Activated naive CD8-positive, alpha-beta T cell treated with anti-CD3 and anti-CD28 coated beads, Interleukin-2, amount 50 U/mL, for 24 hours (primary cell): ENCODE measurements at places on chromosomes 12 and 14.
A peak's percentile ranks its signal among the peaks of the same experiment; 100 is the strongest.

- H3K4me1 ChIP-seq: no peaks in the 10 kb centered on the region
- no peak overlapping the region for H3K4me3 ChIP-seq
- no peak for DNase-seq
- H3K36me3 ChIP-seq: no peaks in the 10 kb centered on the region
These were observed 19.7 kb upstream of the SLC2A14 start for GRCh38 chr12:7892186-7892980.

- H3K27me3 ChIP-seq: no peaks in the 10 kb centered on the region
- no peak overlapping the region for H3K27ac ChIP-seq
- no peak for DNase-seq
- H3K4me1 ChIP-seq: peaks cover 14% of the 10 kb centered on the region
These were observed 5.8 kb downstream of the MON2 start for GRCh38 chr12:62472472-62472871.

GRCh38 chr12:114875313-114875712, 191.3 kb upstream of the TBX3 start:
- H3K4me1 ChIP-seq: no peaks in the 10 kb centered on the region
- H3K27me3 ChIP-seq: no peaks in the 10 kb centered on the region
- no peak overlapping the region for H3K27ac ChIP-seq
- no peaks in the 10 kb centered on the region for H3K36me3 ChIP-seq
- DNase-seq: no peak
- no peak overlapping the region for H3K4me3 ChIP-seq

- no peak overlapping the region for H3K4me3 ChIP-seq
- no peak for DNase-seq
- no peaks in the 10 kb centered on the region for H3K4me1 ChIP-seq
- peaks cover 14% of the 10 kb centered on the region for H3K27me3 ChIP-seq
- no peak overlapping the region for H3K27ac ChIP-seq
These were observed 69.5 kb downstream of the TMEM132C start for GRCh38 chr12:128336204-128337070.

DNA sequence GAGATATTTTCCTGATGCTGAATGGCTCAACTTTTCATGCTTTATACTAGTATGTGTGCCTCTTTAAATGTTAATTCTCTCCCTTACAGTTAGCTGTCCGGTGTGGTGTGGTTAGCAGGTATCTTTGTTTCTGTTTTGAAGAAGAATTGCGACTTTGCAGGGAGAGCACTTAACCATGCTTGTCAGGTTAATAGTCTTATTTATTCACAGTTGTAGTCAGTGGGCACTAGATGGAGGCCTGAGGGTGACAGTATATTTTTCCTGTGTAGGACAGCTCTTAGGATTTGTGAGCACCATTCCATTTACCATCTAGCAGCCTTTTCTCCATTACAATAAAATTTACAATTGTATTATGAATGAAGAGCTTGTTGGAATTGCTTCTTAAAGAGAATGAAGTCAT, 34.9 kb downstream of the PDE3A start:
- no peaks in the 10 kb centered on the region for H3K36me3 ChIP-seq
- no peaks in the 10 kb centered on the region for H3K27me3 ChIP-seq
- peaks cover 3% of the 10 kb centered on the region for H3K4me1 ChIP-seq
- no peak for DNase-seq
- no peak overlapping the region for H3K27ac ChIP-seq

DNA sequence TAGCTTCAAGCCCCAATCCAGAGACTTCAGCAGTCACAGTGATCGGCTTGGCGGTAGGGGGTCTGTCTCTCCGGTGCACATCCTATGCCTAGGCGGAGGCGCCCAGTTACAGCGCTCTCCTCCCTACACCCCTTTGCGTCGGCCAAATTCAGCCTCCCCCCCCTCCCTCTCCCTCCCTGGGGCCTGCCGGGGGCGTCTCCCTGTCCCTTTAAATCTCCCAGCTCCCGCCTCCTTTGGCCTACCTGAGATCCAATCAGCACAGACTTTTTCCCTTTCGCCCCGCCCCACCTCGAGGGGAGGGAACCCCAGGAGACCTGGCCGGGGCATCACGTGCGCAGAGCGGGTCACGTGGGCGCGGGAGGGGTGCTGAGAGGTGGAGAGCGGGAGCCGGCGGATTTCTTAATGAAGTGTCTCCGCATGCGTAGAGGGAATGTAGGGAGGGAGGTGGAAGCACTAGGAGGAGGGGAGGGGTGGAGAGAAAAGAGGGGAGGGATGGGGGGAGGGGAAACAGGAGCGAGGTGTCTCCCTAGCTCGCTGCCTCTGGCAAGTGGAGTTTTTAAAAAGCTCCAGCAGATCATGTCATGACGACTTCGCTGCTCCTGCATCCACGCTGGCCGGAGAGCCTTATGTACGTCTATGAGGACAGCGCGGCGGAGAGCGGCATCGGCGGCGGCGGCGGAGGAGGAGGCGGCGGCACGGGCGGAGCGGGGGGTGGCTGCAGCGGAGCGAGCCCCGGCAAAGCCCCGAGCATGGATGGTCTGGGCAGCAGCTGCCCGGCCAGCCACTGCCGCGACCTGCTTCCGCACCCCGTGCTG, at the start of gene HOXC13:
TSS of gene HOXC13 (plus strand) at position 506 of the 815 bp plus-strand sequence. CDS start at position 582, 76 bp downstream.
- H3K36me3 ChIP-seq: no peaks in the 10 kb centered on the region
- no peak within 1 kb of the TSS for H3K4me3 ChIP-seq
- peak; percentile 32 for DNase-seq
- peaks cover 7% of the 10 kb centered on the region for H3K4me1 ChIP-seq

- H3K36me3 ChIP-seq: peaks cover 18% of the 10 kb centered on the region
- H3K4me3 ChIP-seq: peak overlapping the region; percentile 69
- H3K27me3 ChIP-seq: no peaks in the 10 kb centered on the region
- H3K4me1 ChIP-seq: peaks cover 66% of the 10 kb centered on the region
These were observed 45.4 kb downstream of the KDM2B start for GRCh38 chr12:121535150-121536053.

- no peak overlapping the region for H3K4me3 ChIP-seq
- peaks cover 40% of the 10 kb centered on the region for H3K36me3 ChIP-seq
- DNase-seq: no peak
- H3K27ac ChIP-seq: no peak overlapping the region
These were observed 4.3 kb downstream of the TMEM106C start for GRCh38 chr12:47967461-47968321.

DNA sequence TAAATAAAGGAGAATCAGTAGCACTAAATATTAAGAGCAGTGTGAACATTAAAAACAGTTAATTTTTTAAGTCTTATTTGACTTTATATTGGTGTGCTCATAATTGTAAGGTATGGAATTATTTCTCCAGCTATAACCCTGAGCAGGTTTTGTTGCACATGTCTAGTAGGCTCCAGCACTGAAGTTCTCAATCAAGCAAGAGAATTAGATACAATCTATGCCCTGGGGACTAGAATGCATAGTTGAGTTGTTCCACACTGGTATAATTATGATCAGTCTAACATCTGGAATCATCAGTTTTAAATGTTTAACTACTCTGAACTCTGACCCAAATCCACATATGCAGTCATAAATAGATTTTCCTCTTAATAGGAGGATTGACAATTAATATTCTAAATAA, 257.8 kb upstream of the ARHGAP5 start:
- H3K27me3 ChIP-seq: no peaks in the 10 kb centered on the region
- DNase-seq: no peak
- no peaks in the 10 kb centered on the region for H3K4me1 ChIP-seq
- no peak overlapping the region for H3K4me3 ChIP-seq

- H3K27ac ChIP-seq: no peak overlapping the region
- H3K36me3 ChIP-seq: no peaks in the 10 kb centered on the region
- no peaks in the 10 kb centered on the region for H3K27me3 ChIP-seq
- DNase-seq: no peak
- H3K4me1 ChIP-seq: no peaks in the 10 kb centered on the region
- H3K4me3 ChIP-seq: no peak overlapping the region
These were observed 23.7 kb downstream of the CDC42BPB start for GRCh38 chr14:103033681-103034096.

DNA sequence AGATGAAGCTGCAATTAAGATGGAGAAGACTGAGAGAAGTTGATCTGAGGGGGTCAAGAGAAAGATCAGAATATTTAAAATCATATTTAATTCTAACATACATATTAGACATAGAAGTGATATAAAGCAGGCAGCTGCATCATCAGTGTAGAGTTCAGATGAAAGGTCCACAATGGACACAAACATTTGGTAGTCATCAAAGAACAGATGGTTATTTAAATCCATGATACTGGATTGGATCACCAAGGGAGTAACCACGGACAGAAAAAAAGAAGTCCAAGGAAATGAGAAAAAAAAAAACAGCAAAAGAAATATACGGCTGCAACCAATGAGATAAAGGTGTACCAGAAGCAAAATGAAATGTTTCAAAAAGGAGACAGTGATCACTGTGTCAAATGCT, 20.1 kb downstream of the NOVA1 start:
- H3K27me3 ChIP-seq: no peaks in the 10 kb centered on the region
- no peak overlapping the region for H3K4me3 ChIP-seq
- no peaks in the 10 kb centered on the region for H3K36me3 ChIP-seq
- H3K4me1 ChIP-seq: no peaks in the 10 kb centered on the region
- no peak for DNase-seq
- H3K27ac ChIP-seq: no peak overlapping the region

DNA sequence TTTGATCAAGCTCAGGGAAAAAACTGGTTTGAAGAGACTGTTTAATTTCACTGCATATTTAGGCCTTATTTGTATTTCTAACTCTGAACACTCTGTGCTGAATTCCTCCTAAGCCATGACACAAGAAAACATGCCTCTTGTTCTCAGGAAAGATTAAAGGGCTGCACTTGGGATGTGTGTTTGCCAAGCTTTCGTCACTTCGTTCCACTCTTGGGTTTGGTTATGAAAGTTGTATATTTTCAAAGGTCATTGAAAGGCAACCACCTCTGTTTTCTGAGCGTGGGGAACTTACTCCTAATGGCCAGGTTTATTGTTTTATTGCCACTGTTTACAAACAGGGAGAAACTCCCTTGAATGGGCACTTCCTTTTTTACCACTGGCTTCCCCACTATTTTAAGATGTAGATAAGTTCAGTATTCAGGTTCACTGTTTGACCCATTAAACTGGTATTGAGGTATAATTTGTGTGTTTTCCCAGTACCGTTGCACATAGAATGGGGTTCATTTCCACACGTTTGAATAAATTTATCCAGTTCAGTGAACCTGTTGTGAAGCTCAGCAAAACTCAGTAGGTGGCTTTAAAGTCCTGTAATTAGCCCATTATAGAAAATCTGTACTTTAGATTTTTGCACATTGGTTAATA, 65.3 kb downstream of the NKX2-1 start:
- peaks cover 7% of the 10 kb centered on the region for H3K27me3 ChIP-seq
- no peaks in the 10 kb centered on the region for H3K4me1 ChIP-seq
- no peak overlapping the region for H3K27ac ChIP-seq
- no peaks in the 10 kb centered on the region for H3K36me3 ChIP-seq

- peaks cover 21% of the 10 kb centered on the region for H3K4me1 ChIP-seq
- H3K27me3 ChIP-seq: peaks cover 68% of the 10 kb centered on the region
- no peak overlapping the region for H3K27ac ChIP-seq
- no peaks in the 10 kb centered on the region for H3K36me3 ChIP-seq
- H3K4me3 ChIP-seq: peak overlapping the region; percentile 69
These were observed 1.2 kb downstream of the KCNK13 start for GRCh38 chr14:90062822-90063539.

GRCh38 chr12:126067626-126068329, 1002.5 kb downstream of the AACS start:
- H3K27ac ChIP-seq: no peak overlapping the region
- DNase-seq: no peak
- H3K27me3 ChIP-seq: no peaks in the 10 kb centered on the region
- H3K4me1 ChIP-seq: no peaks in the 10 kb centered on the region

DNA sequence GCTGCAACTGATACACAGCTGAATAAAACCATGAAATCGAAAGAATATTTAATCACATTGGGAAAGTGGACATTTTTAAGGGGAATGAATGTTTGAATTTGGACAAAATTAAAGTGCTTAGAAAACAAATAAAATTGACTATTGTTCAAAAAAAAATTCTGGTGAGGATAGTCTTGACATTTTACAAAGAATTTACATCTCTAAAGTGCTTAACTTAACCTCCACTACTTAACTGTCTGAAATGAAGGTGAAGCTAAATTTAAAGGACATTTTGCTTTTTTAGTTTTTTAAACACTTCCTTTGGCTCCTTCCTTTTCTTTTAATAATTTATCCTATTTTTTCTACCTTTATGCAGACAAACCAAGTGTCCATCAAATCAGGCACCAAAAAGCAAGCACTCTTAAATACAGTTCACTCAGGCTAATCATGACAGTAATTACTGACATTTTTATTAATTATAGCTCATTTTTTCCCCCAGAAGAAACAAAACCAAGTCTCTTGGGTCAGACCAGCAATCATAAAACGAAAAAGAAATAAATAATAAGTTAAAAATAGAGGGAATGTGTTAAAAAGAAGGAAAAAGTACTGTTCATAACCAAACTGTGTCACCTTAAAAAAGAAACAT, 5.7 kb upstream of the CCND2 start:
- no peaks in the 10 kb centered on the region for H3K27me3 ChIP-seq
- H3K36me3 ChIP-seq: peaks cover 2% of the 10 kb centered on the region
- no peak for DNase-seq
- H3K4me3 ChIP-seq: peak overlapping the region; percentile 89

DNA sequence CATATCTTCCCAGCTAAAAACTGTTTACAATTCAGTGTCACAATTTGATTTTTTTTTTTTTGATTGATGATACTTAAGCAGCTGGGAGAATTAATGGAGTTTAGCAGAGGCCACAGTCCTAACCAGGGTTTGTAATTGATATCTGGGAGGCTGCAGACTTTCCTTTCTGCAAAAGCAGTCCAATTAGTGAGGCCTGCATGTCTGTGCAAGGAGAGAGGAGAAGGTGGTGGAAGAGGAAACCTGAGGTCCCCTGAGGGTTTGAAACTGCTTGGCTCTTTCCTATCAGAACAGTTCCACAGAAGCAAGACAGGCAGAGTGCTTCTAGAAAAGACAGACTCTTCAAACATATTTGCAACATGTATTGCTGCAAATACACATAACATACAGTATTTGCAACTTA, 160.8 kb upstream of the KRR1 start:
- H3K4me1 ChIP-seq: no peaks in the 10 kb centered on the region
- DNase-seq: no peak
- no peak overlapping the region for H3K4me3 ChIP-seq
- H3K27me3 ChIP-seq: peaks cover 5% of the 10 kb centered on the region

DNA sequence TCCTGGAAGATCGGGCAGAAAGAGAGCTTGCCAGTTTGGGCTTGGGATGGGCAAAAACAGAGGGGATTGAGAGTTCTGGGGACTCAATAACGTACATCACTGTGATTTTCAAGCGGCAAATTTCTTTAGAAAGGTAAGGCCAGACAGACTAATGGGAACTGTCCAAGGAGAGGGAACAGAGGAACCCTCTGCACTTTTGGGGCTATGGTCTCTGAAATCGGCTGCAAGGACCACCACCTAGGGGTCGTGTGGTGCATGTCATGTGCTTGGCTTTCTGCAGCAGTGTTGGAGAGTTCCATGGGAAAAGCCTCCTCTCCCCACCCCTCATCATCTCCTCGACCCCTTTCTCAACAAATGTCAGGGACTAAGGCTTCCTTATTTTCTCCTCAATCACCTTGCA, 79.6 kb downstream of the PPM1A start:
- H3K27ac ChIP-seq: no peak overlapping the region
- peaks cover 2% of the 10 kb centered on the region for H3K36me3 ChIP-seq
- H3K4me3 ChIP-seq: peak overlapping the region; percentile 50
- peaks cover 41% of the 10 kb centered on the region for H3K4me1 ChIP-seq
- DNase-seq: no peak
